T-cell (primary cell): ENCODE measurements at places on chromosomes 16 and 17. TPM values are rescaled to one million over a fixed set of nuclear protein-coding genes. Genes with fewer than 3 reads are reported as not detected.

PTGES3L gene
- 0.25 TPM for total RNA-seq

PLA2G10 gene
- total RNA-seq, result not detected

CAVIN1 gene
- 2.1 TPM for total RNA-seq

AFMID gene
- 5.9 TPM for total RNA-seq

TCAP gene
- 7.6 TPM for total RNA-seq

GRAP gene
- total RNA-seq, result 77.7 TPM

SCGB1C2 gene
- total RNA-seq, result not detected

RNF222 gene
- 0.15 TPM for total RNA-seq

SLC16A13 gene
- total RNA-seq, result 17.6 TPM

CNTROB gene
- 29.8 TPM for total RNA-seq

TBC1D3E gene
- total RNA-seq, result not detected

NXN gene
- 1.3 TPM for total RNA-seq

DNAI2 gene
- 1.7 TPM for total RNA-seq

CES1 gene
- total RNA-seq, result 3.3 TPM

PLD6 gene
- total RNA-seq, result 18.3 TPM

RPRML gene
- total RNA-seq, result not detected

CLEC18A gene
- total RNA-seq, result 3.7 TPM

CBX2 gene
- 0.70 TPM for total RNA-seq

HBQ1 gene
- not detected for total RNA-seq

NACA2 gene
- not detected for total RNA-seq

SLC16A6 gene
- total RNA-seq, result 7.0 TPM
